GF-D8 (cell line): ENCODE measurements at places on chromosomes 4 and X.

- DNase-seq = no peak
These were observed 247.0 kb upstream of the NDST4 start for GRCh38 chr4:115360431-115360830.

DNA sequence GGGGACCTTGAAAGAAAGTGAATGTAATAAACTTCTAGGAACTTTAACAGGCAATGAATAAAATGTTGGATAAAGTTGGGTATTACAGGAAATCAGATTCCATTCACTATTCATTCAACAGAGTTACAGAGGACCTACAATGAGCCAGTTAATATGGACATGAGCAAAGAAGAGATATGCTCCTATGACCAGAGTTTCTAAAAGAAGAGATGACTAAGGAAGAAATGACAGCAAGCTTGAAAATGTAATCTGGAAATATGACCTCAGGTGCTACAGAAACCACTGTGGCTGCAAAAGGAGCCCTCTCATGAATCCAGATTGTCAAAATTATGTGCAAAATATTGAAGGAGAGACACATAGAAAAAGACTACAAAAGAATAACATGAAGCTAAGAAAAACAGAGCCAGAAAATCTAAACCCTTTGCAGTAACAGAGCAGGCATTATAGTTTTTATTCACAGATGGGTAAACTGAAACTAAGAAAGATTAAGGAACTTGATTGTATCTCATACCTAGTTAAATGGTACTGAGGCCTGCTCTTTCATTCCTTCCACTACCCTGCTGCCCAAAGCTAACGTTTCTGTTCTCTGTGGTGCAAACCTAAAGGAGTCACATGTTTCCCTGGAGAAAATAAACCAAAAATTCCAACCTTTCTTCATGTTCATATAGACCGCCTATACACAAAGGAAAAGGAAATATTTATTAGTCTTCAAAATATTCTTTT, 378.3 kb downstream of the GBA3 start:
- no peak for DNase-seq

GRCh38 chr4:94732358-94732698, 25.4 kb upstream of the BMPR1B start:
- DNase-seq = no peak

DNA sequence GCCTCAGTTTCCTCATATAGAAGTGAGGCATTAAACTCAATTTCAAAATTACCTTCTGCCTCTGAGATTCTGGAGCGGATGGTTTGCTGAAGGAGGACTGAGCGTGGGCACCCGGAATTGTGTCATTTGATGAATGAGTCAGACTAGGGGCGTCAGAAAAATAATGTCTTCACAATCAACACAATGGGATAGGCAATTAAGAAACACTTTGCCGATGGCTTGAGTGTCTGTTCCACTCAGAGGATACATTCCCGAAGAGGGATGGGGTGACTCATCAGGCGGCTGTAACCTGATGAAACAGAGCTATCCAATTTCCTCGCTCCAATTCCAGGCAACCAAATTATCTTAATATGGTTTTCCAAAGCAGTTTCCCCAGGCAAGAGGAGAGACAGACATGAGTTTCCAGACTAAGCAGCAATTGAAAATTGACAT, 1.2 kb upstream of the CHRNA9 start:
- DNase-seq = no peak

- DNase-seq = no peak
These were observed 98.7 kb upstream of the KLHL13 start for GRCh38 chrX:118215346-118215745.

DNA sequence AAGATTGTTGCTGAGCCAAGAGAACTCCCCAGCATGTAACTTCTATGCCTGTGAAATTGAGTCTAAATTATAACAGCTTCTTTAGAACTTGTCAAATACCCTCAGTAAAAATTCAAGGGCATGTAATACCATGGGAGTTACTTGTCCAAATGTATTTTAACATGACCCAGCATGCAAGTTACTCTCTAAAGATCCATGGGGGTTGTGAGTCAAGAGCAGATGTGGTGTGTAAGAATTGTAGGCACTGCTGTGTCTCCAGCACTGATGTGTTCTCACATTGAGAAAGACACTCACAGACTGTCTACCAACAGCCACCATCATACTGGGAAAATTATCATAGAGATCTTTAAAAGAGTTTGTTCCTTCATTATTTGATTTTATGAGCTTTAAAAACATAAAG, 237.4 kb upstream of the IL1RAPL1 start:
- DNase-seq = no peak

DNA sequence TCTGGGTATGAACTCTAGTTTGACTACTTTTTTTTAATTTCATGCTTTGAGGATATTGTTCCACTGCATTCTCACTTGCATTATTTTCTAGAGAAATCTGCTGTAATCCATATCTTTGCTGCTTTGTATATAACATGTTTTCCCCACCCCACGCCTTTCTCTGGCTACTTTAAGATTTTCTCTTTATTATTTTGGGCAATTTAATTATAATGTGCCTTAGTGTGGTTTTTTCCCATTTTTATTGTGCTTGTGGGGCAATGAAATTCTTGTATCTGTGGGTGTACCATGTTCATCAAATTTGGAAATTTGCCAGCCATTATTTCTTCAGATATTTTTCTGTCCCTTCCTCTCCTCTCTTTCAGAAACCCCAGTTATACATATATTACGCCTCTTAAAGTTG, 15.1 kb upstream of the PPP2R2C start:
- no peak for DNase-seq

DNA sequence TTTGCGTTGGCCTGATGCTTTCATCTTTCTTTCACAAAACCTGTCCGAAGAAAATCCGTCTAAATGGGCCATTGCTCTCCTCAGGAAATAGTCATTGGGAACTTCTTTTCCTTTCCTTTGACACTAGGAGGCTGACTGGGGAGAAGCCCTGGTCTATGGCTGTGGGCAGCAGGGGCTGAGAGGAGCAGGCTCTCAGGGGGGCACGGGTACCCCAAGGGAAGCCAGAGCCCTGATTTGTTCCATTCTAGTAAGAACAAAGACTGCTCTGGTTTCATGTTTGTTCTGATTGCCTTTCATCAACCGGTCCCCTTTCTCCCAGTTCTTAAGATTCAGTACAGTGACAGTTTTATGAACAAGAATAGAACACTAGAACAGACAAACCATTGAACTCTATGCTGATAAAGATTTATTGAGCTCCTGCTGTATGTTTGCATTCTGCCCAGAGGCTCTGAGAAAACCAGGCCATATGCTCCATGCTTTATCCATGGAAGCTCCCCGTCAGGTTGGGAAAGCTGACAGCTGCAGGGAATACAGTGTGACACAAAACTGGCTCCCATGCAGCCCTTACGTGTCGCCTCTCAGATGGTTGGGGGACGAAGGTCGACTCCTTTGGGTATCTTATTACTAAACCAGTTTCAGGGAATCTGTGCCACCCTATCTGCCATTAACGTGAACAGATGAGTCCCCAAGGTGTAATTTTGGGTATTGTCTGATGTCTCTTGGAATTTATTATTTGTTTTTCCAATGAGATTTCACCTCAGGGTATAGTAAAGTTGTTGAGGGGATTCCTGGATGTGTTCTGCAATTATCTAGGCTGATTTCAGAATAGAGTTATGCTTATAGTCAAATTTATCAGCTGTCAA, 72.4 kb upstream of the MSANTD1 start:
- DNase-seq = no peak

- no peak for DNase-seq
These were observed 20.1 kb downstream of the ACSL1 start for GRCh38 chr4:184805462-184806228.

GRCh38 chr4:76212851-76213414, 691 bp downstream of the SCARB2 start:
- no peak for DNase-seq

DNA sequence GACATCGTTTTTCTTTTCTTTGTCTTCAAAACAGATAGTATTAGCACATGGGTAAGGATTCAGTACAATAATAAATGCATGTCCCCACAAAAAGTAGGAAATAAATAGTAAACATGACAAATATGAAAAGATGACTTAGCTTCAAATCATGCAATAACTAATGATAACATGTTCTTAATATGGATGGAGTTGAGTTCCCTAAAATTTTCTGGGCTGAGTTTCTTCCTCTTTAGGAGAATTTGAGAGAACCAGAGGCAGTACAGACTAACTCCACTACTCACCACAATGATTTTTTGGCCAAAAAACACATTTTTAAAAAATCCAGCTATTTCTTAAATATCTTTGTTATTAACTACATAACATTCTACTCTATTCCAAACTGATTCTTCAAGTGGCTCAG, 432.3 kb upstream of the HS3ST1 start:
- no peak for DNase-seq
